Ureter (tissue), 1 donor: ENCODE measurements at places on chromosomes 7 and 10. TPM values are rescaled to one million over a fixed set of nuclear protein-coding genes. Genes with fewer than 3 reads are reported as not detected.
A peak's percentile ranks its signal among the peaks of the same experiment; 100 is the strongest.

The ZNF679 gene
- total RNA-seq = not detected

DNA sequence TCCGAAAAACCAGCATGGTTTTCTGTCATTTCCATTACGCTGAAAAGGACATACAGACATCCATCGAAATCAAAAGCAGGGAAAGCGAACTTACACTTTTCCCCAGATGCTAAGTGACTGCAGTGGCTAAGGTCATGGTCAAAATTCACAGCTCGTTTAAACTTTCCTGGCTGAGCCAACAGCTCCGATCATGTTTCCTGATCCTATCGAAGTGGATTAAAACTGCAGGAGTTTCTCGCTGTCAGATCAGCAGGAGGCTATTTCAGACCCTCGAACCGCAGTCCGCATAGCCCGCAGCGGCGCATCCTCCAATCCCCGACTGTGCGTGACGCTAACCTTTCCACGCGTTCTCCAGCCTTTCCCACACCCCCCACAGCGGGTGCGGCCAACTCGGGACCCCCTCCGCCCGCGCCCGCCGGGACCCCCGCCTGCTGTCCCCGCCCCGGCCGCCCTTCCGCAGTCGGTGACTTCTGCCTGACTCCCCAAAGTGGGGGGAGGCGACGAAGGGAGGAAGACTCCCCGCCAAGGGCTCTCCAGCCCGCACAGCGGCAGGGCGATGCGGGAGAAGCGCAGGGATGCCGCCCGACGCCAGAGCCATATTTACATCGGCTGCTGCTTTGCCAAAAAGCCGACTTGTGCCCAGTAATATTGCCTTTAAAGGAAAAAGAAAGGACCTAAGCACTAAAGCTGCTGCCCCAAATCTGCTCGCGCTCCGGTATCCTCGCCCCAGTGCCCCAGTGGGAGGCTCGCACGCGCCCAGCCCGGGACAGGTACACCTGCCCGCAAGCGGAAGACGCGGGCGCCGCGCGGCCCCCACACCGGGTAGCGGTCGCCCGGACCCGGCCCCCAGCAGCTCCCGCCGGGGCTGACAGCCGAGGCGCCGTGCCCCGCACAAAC lies 1.2 kb downstream of the PIP4K2A start:
- no peak for DNase-seq

DNA sequence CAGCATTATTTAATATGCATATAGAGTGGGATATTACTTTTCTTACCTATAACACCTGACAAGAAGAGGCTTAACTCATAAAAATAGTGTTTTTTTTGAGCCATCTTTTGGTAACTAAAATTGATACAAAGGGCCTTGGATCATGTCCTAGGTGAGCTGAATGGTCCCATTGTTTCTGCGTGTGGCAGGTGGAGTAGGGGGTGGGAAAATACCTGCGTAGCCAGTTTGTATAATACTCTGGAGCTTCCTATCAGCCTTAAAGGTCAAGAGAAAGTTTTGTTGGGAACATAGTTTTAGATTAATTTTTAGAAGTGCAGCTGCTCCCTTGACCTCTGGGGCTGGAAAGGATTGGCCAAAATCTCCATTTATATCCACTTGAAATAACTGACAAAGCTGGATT lies 244.6 kb downstream of the PHTF2 start:
- DNase-seq = no peak

GRCh38 chr7:135774284-135774683 lies 25.7 kb upstream of the FAM180A start:
- peak; percentile 54 for DNase-seq

DNA sequence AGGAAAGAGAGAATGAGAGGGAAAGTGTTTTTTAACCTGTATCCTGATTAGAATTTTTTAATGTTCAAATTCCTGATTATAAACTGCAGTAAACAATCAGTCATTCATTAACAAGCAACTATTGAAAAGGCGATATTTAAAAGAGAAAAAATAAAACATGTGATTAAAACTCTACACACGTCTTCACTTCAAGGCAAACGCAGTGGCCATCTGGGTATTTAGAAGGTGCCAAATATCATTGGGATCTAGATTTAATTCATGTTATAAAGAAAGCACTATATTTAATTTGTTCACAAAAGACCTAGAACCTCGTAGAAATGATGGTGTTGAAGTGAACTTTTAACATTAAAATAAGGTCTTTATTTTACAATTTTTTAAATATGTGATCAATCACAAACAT lies 189.4 kb upstream of the KLF14 start:
- DNase-seq = no peak
